ENCODE measurements at places on chromosomes 1 and 21.

GRCh38 chr21:44370786-44371410 lies 17.5 kb downstream of the TRPM2 start:
- DNase-seq, result peak; percentile 55

- no peak for DNase-seq
Observed at GRCh38 chr1:221468546-221468945, 273.3 kb downstream of the DUSP10 start.

DNA sequence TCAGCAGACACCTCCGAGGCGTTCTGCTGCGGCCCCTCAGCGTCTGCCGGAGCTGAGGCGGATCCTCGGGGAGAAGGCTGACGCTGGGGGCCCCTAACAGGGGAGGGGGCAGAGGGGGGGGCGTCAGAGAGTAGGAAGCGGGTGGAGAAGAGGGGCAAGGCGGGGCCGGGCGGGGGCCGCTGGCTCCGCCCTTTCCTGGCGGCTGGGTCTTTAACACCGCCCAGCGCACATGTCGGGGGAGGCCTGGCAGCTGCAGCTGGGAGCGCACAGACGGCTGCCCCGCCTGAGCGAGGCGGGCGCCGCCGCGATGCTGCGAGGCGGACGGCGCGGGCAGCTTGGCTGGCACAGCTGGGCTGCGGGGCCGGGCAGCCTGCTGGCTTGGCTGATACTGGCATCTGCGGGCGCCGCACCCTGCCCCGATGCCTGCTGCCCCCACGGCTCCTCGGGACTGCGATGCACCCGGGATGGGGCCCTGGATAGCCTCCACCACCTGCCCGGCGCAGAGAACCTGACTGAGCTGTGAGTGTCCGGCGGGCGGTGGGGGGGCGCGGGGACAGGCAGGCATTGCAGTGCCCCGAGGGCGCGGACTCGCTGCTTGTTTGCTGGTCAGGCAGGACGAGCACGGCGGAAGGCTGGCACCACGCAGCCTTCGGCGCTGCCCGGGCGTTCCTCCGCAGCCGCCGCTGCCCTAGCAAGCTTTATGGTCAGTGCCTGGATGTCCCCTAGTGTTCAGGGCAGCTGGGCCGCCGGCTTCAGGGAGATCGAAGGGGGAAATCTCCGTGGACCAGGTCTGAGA lies at the start of gene NTRK1:
TSS of gene NTRK1 (plus strand) at position 238 of the 796 bp plus-strand sequence. CDS start at position 308, 70 bp downstream.
- no peak for DNase-seq

- no peak for DNase-seq
Observed at GRCh38 chr1:5519366-5520135, 472.7 kb downstream of the NPHP4 start.

GRCh38 chr21:33974513-33975468 lies 59.2 kb upstream of the ATP5PO start:
- DNase-seq, result no peak

- DNase-seq, result no peak
Observed at GRCh38 chr21:37072274-37072987, 440 bp downstream of the PIGP start.

DNA sequence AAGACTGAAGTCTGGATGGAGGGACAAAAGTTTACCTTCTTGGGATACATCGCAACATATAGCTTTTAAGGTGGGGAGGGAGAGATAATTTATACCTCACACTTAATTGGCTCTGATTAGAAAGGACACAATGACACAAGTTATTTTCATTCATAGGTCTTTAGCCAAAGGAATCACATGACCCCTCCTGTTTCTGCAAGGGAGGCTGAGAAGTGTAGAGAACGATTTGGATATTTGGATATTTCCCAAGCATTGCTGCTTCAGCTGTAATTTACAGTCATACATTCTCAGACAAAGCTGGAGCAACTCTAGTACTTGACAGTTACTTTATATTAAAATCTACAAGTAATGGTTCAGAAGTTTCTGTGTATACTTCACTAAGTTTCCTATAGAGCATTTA lies 24.2 kb downstream of the DAP3 start:
- no peak for DNase-seq

DNA sequence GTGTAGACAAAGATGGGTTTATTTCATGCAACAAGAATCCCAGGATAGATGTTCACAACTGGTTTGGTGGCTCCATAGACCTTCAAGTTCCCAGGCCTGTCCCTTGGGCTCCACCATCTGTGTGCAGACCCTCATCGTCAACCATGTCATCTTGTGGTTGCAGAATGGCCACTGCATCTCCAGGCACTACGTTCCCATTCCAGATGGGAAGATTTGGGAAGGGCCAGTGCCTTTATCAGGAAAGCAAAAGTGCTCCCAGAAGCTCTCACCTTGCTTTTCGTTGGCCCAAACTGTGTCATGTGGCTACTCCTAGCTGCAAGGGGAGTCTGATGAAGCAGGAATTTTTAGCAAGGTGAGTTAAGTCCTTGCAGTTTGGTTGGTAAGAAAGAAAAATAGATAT lies 12.8 kb downstream of the TMCC2 start:
- no peak for DNase-seq

GRCh38 chr21:28099001-28099705 lies 893.5 kb downstream of the LTN1 start:
- DNase-seq, result no peak

- no peak for DNase-seq
Observed at GRCh38 chr1:37360011-37360410, 114.4 kb upstream of the ZC3H12A start.

- no peak for DNase-seq
Observed at GRCh38 chr1:205048382-205048781, 5.4 kb downstream of the CNTN2 start.

DNA sequence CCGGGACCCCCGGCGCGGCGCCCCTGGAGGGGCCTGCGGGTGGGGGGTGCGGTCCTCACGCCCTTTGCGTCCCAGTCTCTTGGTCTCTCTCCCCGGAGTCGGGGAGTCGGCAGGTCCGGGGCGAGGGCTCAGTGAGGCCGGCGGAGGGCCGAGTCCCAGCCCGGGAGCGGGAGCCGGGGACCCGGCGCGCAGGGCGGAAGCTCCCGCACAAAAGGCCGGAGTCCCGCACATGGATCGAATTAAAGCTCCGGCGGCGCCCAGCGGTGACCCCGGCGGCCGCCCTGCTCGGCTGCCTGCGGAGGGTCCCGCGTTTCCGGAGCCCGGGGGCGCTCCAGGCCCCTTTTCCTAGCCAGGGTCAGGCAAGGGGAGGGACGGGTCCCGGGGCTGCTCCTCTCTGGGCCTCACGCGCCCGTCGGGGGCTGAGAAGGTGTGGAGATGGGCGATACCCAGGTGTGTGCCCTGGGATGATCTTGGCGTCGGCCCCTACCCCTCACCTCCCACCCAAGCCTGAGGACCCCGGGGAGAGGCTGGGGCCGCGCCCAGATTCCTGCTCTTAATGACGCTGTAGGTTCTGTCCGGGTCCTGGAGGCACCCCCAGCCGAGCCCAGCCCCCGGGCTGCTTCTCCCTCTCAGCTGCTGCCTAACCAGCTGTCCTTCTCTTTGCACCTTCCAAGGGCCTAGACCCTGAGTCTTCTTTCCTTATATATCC lies 512 bp downstream of the FBLIM1 start:
- no peak for DNase-seq

- no peak for DNase-seq
Observed at GRCh38 chr21:42413093-42413492, 9.4 kb downstream of the UBASH3A start.

- no peak for DNase-seq
Observed at GRCh38 chr1:2115702-2116341, 65.6 kb downstream of the PRKCZ start.

DNA sequence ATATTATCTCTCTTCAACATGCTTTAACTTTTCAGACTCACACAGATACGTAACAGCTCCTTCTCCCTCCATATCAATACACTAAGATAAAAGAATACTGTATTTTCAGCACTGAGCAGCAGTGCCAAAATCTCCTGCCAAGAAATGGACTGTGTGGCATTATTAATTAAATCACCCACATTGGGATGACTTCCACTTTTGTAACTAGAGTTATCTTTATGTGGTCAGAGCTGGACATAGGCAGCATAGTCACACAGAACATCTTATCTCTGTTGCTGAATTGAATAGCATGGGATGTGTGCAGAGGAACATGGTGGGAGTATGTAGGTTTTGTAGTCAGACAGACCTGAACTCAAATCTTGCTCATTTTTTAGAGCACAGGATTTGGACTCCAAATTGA lies 41.4 kb upstream of the CACYBP start:
- DNase-seq, result no peak

GRCh38 chr1:65471861-65472332 lies 51.4 kb downstream of the LEPR start:
- no peak for DNase-seq

DNA sequence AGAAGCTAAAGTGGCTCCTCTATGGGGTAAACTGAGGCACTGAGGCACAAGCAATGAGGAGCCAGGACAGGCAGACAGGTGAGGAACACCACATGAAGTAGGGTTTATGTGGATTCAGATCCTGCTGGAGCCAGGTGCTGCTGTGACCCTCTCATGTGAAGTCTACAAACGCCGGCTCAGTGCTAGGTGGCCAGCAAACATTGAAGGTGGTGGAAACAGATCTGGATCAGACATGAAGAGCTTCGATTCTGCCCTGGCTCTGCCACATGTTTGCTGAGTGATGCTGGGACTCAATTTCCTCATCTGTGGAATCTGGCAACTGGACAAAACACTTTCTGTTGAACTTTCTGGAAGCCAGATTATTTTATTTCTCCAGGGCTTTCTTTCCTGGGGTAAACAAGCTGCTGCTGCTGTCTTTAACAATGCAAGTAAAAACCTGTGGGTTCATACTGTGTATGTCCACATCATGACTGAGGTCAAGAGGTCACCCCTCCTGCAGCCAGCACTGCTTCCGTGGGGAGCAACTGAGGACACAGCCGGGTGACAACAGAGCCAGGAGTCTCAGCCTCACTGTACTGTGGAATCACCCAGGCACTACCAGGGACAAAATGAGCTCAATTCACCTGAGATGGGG lies 33.3 kb downstream of the HMGB4 start:
- DNase-seq, result peak; percentile 53

DNA sequence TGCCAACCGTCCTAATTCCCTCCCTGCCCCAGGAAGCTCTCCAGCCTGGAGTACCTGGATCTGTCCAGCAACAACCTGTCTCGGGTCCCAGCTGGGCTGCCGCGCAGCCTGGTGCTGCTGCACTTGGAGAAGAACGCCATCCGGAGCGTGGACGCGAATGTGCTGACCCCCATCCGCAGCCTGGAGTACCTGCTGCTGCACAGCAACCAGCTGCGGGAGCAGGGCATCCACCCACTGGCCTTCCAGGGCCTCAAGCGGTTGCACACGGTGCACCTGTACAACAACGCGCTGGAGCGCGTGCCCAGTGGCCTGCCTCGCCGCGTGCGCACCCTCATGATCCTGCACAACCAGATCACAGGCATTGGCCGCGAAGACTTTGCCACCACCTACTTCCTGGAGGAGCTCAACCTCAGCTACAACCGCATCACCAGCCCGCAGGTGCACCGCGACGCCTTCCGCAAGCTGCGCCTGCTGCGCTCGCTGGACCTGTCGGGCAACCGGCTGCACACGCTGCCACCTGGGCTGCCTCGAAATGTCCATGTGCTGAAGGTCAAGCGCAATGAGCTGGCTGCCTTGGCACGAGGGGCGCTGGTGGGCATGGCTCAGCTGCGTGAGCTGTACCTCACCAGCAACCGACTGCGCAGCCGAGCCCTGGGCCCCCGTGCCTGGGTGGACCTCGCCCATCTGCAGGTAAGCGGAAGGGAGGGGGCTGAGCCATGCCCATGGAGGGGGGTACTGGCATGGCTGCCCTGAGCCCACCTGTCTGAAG lies 16.5 kb downstream of the PODN start:
- no peak for DNase-seq

- DNase-seq, result no peak
Observed at GRCh38 chr21:21688889-21689288, 690.7 kb downstream of the NCAM2 start.

DNA sequence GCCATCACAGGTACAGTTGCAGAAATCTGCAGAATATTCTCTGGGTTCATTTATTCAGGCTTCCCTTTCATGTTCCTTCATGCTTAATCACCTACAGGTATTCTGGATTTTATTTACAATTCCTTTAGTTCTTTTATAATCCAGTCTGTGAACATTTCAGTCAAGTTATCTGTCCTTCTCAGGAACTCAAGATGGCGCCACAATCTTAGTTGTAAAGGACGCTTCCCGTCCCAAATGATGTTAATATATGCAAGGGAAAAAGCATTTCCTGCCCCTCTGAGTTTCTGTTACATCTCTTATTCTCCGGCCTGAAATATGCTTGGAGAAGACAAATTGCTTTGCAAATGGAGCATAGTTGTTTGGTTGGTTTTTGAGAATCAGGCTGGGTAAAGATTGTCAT lies 19.3 kb downstream of the F3 start:
- no peak for DNase-seq

GRCh38 chr1:215407575-215407974 lies 159.5 kb upstream of the KCTD3 start:
- no peak for DNase-seq

DNA sequence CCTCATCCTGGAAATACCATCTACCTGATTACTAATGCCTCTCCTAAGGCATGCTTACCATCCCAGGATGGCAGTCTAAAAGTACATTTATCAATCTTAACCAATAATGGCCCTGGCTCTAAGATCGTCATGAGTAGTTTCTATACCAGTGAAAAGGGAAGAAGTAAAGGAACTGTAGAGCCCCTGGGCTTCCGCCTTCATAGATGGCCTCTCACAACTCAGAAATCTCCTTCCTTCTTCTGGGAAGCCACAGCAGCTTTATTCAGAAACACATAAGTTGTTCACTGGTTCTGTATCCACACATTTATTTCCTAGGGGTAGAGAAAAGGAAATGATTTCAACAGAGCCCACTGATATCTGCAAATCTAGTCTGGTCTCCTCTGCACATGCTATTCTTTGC lies 41.0 kb upstream of the CD5L start:
- no peak for DNase-seq

GRCh38 chr1:52913537-52913936 lies 8.0 kb downstream of the ECHDC2 start:
- DNase-seq, result no peak

DNA sequence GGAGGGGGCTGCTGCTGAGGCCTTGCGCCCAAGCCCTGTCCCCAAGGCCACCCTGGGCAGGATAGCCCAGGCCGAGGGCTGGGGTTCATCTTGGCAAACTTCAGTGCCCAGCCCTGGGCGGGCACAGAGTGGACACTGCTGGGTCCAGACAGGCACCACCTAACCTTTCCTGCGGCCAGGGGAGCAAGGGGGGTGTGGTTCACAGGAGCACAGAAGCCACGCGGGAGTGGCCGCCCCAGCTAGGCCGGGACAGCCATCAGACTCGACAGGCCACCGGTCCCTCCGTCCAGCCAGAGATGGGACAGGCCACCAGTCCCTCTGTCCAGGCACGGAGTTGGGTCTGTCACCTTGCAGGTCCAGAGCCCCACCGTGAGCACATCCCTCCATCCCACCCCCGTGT lies 28.9 kb downstream of the ARHGEF16 start:
- DNase-seq, result no peak

GRCh38 chr1:87179076-87179810 lies 149.4 kb upstream of the LMO4 start:
- DNase-seq, result no peak

- no peak for DNase-seq
Observed at GRCh38 chr1:4224684-4225467, 324.8 kb upstream of the C1orf174 start.

DNA sequence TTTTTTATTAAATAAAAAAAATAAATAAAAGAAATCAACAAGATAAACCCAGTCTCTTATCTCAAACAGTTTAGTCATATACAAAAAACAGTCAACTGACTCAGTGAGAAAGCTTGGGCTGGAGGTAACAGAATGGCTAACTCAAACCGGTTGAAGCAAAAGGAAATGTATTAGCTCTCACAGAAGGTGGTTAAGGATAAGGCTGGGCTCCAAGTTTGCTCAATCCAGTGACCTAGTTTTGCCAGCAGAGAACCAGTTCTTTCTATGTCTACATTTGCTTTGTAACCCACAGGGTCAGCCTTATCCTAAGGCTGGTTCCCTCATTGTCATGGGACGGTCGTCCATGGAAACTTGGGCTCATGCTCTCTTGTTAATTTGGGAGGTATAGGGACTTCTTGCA lies 144.5 kb upstream of the L1TD1 start:
- DNase-seq, result no peak
